Hepatocyte (in vitro differentiated cells): ENCODE measurements at places on chromosomes 5 and 9. TPM values are rescaled to one million over a fixed set of nuclear protein-coding genes. Genes with fewer than 3 reads are reported as not detected.

The IRX2 gene
- 6.0 and 7.5 TPM in 2 replicates for total RNA-seq

The PHYHD1 gene
- 12.6 and 20.3 TPM in 2 replicates for total RNA-seq

The LOX gene
- 98.2 and 120 TPM in 2 replicates for total RNA-seq

DNA sequence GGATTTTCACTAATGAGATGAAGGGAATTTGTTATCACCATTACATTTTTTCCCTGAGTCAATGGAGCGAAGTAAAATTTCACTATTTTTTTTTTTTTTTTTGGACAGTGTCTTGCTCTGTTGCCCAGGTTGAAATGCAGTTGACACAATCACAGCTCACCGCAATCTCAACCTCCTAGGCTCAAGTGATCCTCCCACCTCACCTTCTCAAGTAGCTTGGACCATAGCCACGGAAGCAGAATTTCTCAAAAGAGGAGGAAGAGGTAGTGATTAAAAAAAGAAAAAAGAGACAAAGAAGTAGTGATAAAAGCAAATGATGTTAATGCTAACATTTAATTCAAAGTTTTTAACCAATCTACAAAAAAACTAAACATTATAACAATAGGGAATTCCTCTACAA lies 29.8 kb downstream of the ELP1 start:
- DNase-seq, result no peak

GRCh38 chr5:92337772-92338234 lies 954.7 kb upstream of the ARRDC3 start:
- no peak for DNase-seq
